ENCODE measurements at places on chromosomes 6 and 20. TPM values are rescaled to one million over a fixed set of nuclear protein-coding genes. Genes with fewer than 3 reads are reported as not detected.

- no peak for DNase-seq
Observed at GRCh38 chr20:61734733-61735502, 330.8 kb downstream of the TAF4 start.

DEFB124 gene
- total RNA-seq, result not detected

BEND6 gene
- 0.31 TPM for total RNA-seq

DNA sequence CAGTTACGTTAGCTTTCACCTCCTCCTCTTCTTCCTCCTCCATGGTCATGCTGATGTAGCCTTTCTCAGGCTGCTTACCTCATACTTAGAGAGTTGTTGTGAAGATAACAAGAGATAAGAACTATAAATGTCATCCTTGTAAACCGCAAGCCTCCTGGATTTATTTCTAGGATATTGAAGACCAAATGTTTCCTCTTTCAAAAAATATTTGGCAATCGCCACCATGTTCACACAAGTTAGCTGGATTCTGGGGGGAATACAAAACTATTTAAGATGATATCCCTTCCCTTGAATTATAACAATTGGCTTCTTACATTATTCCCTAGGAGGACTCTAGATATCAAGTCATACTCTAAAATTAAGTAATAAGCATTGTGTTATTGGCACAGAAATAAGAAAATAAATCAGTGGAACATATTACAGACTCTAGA lies 99.8 kb upstream of the PLEKHG1 start:
- no peak for DNase-seq

GRCh38 chr6:52574709-52575501 lies 2.0 kb downstream of the TRAM2 start:
- peak; percentile 72 for DNase-seq

GNAS-AS1 gene
- total RNA-seq, result 1.4 TPM

- no peak for DNase-seq
Observed at GRCh38 chr6:53795340-53795701, 516 bp downstream of the LRRC1 start.

DNA sequence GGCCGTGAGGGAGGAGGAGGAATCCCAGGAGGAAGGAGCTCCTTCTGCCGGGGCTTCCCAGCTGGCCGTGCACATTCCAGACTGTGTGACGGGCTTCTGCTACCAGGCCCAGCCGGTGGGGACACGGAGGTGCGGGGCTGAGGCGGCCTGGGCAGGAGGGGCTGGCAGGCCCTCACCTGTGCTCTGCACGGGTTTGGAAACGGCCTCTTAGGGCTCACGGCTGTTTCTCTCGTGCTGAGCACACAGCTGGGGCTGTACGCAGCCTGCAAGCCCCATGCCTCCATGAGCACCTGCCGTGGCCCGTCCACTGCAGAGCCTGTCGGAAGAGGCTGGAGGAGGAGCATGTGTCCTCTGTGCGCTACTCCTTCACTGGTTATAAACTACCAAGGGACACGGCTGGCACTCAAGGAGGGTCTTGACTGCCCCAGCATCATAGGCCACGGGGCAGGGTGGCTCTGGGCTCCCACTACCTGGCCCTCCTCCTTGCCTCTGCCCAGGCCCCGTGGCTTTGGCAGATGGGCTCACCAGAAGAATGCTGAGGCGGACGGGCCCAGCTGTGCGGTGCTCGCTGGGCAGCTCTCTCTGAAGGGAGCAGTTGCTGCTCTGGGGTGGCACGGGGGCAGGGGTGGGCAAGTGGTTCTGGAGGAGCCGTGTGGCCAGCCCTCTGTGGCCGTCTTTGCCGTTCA lies 15.8 kb downstream of the NPEPL1 start:
- DNase-seq, result peak; percentile 27

GRCh38 chr6:168994956-168995355 lies 258.7 kb downstream of the THBS2 start:
- no peak for DNase-seq

DNA sequence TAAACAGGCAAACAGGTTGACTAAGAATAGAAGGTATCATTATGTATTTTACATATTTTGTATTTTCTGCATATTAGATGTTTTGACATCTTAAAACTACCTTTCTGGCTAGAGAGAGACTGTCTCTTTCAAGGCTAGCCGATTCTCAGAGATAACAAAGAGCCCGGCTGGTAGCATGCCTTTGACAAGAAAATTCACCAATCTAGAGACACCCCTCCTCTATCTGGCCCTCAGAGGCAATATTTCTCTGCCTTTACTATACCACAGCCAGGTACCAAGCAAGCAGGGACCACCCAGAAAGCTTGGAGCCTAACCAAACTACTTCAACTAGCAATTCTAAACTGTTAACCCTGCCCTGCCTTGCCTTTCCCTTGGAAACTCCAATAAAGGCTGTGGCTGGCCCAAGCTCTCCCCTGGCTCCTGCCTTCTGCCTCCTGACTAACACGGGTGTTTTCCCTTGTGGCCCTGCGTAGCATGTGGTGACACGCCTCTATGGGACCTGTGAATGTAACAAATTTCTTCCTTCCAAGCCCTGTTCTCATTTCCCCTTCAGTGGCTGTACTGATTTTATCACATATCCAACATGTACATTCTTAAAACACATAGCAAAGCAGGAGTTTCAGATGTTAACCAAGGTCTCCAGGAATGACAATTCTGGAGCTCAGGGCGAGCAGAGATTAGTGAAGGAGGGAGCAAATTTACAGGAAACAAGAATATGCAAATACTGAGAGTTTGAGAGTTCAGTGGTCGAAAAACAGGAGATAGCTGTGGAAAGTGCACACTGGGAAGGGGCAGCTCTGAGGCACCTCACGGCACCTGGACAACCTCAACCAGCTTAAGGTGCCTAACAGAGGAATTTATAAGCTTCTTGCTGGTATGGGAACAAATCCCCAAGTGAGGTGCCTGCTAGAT lies 120.8 kb downstream of the BACH2 start:
- DNase-seq, result no peak

DNA sequence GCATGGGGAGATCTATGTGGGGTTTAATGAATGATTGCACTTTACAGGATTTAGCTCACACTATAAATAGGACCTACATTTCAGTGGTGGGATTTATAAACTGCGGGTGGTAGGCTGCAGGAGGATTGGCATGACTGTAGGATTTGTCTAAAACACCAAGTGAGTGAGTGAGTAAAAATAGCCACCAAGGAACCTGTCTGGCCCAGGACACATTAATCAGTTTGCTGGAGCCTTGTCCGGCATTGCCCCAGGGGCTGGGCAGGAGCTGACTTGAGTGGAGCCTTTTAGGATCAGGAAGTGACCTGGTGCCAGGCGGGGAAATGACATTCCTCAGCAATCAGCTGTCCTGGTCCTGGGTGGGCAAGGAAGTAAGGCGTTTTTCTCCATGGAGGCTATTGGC lies 278.7 kb upstream of the PRND start:
- no peak for DNase-seq

DNA sequence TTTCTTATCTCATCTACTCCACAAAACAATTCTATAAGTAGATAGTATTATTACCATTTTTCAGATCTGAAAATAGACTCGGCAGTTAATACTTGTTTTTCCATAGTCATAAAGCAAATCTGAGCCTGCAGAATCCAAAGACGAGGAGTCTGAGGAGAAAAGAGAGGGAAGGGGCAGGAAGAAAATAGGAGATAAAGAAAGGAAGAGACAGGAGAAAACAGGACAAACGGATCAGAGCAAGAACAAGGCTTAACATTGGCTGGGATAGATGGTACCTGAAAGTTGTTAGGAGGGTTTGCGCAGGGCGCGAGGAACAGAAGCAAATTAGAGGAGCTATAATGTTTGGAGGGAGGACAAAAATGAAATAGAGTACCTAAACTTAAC lies 639 bp upstream of the PPIL1 start:
- no peak for DNase-seq

DNA sequence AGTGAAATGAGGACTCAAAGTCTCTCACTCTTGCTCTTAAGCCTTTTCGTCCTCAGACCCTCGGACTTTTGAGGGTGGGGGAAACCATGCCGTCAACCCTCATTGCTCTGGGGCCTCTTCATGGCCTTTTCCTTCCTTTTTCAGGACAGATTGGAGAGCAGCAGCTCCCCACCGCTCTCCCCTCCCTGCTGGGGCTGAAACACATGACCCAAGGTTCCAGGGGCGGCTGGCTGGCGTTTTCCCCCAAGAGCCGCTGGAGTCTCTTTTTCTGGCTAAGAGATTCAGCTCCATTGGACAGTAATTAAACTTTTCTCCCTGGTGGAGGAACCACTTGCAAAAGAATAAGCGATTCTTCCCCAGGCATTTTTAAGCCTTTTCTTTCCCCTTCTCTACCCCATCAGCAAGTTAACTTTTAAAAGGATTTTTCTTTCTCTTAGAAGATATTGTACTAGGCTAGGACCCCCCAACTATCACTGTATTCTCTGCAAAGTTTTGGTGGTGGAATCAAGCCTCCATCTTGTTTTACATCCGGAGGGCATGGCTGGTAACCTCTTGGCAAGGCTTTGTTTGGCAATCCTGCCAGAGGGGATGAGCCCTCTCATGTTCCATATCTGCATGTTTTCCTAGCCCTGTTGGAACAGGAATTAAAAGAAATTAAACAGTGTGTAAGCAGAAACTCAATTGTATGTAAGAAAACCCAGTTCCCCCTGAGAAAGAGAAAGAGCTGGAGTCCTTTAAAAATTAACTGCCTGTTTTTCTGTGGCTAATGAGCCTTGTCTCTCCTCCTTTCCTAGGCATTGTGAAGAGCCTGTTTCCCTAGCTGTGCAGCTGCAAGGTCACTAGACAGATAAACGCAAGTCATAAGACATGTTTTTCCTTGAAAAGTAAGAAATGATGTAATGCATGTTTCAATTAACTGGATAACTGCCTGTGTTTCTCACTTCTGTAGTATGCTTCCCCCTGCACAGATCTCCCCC lies 100.8 kb upstream of the GPR6 start:
- no peak for DNase-seq

- DNase-seq, result no peak
Observed at GRCh38 chr20:18683839-18684238, 96.0 kb downstream of the DTD1 start.

DNA sequence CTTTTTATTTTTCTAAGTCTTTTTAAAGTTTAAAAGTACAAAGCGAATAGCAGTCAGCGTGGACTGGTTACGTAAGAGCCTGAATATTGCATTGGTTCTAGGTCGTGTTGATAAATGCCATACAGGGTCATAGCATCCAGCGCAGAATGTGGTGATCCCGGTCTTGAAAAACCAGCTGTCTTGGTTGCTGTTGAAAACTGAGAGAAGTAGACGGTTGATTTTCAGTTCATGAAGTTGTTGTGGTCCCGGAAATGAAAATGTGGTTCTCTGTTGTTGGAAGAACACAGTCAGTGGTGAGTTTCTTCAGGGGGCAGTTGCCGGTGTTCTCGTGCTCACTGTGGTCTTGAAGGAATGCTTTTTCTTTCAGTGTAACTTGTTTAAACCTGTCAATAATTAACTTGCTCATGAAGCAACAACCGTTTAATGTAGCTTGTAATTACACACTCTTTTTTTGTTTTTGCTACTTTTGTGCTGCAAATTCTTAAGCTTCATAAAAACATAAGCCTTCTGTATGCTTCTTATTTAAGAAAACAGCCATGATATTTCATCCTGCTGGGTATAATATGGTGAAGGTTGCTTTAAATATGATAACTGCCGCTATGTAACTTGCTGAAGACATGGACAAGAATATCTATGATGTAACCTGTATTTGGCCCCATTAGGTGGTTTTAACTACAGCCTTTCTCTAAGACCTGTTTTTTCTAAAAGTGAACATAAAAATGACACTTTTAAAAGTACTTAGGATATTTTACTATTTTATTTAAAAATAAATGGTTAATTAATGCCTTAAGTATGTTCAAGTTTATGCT lies 64.8 kb upstream of the KIF25 start:
- no peak for DNase-seq

DNA sequence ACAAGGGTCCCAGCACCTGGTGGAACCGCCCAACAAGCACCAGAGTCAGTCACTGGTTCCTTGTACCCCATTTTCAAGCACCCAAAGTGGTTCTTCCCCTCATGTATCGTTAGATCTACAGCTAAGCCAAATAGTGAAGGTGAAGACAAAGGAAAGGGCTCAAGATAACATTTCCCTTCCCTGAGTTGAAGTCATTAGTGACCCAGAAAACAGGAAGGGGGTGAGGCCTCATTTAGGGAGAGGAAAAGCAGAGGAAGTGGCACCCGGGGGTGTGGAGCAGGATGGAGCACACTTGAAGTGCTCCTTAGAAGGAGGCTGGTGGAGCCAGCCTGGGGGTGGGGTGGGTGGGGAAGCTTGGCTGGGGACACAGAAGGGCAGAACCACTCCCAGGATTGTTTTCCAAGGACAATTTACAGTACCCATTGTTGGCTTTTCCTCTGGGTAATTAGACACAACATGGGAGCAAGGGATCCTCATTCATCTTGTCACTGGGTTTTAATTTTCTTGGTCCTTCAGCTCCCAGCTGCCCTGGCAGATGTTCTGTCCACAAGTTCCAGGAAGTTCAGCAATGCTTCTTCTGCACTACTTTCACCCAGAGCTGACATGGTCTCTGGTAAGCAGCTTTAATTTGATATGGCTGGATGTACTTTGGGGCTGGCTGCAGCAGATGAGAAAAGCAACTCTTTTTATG lies 73.3 kb upstream of the CD93 start:
- DNase-seq, result no peak

GRCh38 chr6:94127716-94128115 lies 708.4 kb upstream of the EPHA7 start:
- DNase-seq, result no peak

GRCh38 chr6:10138917-10139316 lies 276.0 kb downstream of the TFAP2A start:
- DNase-seq, result no peak

DNA sequence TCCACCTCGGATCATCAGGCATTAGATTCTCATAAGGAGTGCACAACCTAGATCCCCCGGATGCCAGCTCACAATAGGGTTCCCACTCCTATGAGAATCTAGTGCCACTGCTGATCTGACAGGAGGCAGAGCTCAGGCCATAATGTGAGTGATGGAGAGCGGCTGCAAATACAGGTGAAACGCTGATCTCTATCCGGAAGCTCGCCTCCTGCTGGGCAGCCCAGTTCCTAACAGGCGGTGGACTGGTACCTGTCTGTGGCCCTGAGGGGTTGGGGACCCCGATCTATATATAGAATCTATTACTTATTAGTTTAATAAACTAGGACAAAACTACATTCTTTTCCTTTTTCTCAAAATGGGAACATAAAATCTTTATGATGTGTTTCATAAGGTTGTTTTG lies 741.9 kb downstream of the RFPL4B start:
- no peak for DNase-seq

LINC00237 gene
- total RNA-seq, result not detected

DNA sequence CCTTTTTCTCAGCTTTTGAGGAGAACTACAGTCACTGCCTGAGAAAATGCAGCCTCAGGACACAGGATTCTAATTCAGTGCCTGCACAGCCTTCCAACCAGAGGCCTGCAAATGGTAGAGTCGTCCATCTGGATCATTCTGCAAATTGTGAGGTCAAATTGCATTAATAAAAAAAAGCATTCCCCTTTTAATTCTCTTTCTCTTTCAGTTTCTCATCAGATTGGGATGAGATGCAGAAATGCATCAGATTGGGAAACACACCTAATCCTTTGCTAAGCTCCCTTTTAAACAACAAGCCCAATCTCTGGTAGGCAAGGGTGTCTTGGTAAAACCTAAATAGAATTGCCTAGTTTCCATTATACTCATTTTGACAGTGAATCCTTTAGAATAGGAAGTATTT lies 838.8 kb downstream of the MAFB start:
- no peak for DNase-seq

VTA1 gene
- total RNA-seq, result 38.9 TPM

GRCh38 chr6:441126-441920 lies 49.8 kb downstream of the IRF4 start:
- no peak for DNase-seq
